ENCODE measurements at places on chromosomes 12 and 14.

DNA sequence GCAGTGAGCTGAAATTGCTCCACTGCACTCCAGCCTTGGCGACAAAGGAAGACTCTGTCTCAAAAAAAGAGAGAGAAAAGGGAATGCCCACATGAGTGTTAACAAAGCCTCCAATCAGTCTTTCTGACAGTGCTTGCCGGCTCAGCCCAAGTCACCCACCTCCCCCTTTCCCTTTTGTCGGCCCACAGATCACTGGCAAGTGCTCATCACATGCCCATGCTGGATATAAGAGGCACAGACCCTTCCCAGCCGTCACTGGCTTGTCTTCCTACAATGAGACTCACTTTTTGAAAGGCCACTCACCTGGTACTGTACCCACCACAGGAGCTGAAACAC lies 70.8 kb downstream of the CCDC88C start:
- DNase-seq, result no peak

DNA sequence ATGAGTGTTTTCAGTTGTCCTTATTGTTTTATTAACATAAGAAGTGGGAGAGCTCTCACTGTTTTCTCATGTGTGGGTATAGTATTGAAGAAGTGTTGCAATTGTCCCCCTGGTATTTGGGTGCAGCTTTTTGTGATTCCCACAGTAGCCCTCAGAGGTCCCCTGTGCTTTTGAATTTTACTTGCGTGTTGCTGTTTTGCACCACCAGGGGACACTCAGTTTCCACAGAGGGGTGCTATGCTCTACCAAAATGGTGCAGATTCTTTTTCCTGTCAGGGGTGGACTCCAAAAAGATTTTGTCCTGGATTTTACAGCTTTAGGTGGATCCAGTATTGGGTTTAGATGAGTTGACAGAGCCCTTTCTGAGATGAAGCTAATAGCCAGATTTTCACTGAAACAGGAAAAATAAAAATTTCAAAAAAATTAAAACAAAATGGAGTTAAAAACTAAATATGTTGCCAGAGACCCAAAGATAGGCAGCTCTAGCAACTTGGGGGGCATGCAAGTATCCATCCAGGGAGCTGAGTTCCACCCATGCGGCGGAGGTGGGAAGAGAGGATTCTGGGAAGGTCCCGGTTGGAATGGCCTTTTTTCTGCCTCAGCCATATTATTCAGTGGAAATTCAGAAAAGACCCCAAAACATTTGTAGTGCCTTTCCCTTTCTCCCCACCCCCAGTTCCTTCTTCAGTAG lies 50.2 kb downstream of the TTLL5 start:
- no peak for DNase-seq

GRCh38 chr12:12561371-12562015 lies 1.2 kb downstream of the DUSP16 start:
- no peak for DNase-seq

DNA sequence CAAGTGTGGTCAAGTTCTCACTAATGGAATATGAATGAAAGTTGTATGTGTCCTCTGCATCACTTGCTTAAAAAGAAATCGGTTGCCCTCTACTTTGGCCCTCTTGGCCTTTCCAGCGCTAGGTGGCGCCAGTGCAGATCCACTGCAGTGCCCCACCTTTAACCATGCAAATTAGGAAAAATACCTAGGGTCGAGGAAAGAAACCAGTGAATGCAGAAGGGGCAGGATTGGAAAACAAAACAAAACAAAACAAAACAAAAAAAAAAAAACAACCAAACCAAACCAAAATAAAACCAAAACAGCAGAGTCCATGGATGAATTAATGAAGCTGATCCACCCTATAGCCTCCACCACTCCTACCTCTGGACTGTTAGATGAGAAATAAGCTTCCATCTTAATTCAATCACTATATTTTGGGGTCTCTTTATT lies 12.9 kb upstream of the NEMF start:
- DNase-seq, result peak; percentile 73

- no peak for DNase-seq
Measured at GRCh38 chr12:127277882-127278281, 989.1 kb upstream of the TMEM132C start.

DNA sequence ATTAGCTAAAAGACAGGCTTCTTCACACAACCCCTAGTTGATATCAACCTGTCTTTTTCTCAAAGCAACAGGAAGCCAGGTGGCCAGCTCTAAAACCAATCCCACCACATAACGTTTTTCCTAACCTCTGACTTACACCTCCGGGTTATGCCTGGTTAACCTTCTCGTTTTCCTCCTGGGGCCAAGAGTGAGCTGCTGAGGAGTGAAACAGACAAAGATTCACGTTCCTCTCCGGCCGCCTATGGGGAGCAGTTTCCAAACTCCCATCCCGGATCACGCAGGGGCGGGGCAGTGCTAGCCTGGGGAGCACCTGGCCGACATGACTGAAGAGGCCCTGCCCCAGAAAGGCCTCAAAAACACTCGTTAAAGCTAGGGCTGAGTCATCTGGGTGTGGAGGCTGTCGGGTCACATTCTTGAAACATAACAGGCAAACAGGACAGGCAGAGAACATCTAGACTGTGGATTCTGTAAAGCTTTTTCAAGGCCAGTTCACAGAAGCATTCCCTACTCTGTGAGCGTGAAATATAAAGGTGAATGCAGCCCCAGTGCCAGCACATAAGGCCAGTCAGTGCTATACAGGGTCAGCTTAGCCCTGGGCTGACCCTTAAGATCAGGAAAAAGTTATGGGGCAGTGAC lies 25.9 kb upstream of the LGALS3 start:
- DNase-seq, result peak; percentile 69

DNA sequence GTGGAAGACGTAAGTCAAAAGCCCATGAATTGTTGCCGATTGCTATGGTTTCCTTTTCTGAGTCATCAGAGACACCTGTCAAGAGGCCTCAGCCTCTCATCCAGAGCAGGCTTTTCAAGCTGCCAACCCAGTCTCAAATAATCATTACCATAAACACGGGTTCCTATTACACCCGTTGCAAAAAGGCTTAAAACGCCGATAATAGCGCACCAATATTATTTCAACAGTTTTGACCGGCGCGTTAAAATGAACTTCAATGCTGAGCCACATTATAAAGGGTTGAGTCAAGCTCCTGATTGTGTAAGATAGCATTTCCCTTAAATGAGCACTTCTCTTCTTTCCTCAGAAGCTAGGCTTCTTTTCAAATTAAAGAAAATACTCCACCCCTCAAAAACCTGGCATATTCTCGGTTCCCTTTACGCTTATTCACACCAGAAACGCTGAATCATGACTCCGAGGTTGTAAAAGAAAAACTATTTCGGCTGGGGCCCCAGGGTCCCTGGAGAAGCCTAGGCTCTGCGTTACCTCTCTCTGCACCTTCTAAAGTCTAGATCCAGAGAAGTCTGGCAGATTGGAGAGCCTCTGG lies 1.4 kb downstream of the TMTC1 start:
- DNase-seq, result no peak

DNA sequence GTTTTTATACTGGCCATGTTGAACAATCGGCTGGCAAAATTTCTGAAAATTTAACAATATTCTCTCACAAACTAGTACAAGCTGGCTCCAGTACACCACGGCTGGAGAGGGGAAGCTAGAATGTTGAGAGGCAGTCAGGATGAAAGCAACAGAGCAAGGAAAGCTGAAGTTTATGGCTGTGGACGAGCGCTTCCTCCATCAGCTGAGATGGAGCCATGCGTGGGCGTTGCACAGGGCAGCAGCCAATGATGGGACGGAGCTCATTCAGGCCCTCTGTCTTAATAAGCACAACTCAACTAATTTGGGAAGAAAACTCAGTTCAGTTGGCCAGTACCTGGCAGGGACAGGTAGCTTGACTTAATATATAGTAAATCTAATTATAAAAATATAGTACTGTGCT lies 14.1 kb upstream of the DCP1B start:
- no peak for DNase-seq

GRCh38 chr14:44966601-44967336 lies 4.8 kb downstream of the TOGARAM1 start:
- no peak for DNase-seq

DNA sequence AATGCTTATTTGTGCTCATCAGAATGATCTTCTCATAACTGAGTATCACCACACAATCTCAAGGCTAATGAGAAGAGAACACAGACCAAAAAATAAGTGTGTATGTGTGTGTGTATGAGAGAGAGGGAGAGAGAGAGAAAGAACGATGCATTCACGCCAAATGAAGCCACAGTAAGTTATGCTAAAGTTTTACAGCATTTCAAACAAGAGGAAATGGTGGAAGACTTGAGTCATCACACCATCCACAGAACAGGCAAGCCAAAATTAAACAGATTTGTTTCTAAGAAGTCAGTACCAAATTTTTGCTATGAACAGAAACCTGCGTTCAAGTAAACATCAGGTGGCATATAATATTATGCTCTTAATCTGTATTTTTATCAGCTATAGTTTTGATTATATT lies 141.2 kb downstream of the MED13L start:
- no peak for DNase-seq

DNA sequence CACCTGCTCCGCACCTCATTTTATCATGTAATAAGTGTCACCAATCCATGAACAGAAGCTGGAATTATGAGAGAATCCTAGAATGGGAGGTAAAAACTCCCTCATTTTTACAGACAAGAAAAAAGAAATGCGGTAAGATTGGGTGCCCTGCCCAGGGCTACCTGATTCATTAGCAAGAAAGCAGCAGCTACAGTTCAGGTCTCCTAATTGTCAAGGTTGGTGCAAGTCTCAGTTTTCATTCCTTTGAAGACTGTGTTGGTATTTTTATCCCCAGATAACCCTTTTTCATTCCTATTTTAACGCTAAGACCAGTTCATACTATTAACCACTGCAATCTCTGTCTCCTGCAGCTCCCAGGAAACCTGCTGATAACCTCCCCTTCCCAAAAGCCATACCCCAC lies 6.9 kb downstream of the DUSP6 start:
- DNase-seq, result no peak

- DNase-seq, result no peak
Measured at GRCh38 chr12:78149459-78149858, 318.8 kb downstream of the NAV3 start.

GRCh38 chr12:19230896-19231295 lies 101.4 kb downstream of the PLEKHA5 start:
- no peak for DNase-seq

GRCh38 chr12:9331218-9331626 lies 123.0 kb upstream of the PZP start:
- DNase-seq, result peak; percentile 46

- no peak for DNase-seq
Measured at GRCh38 chr12:104752881-104753280, 205.2 kb downstream of the SLC41A2 start.

DNA sequence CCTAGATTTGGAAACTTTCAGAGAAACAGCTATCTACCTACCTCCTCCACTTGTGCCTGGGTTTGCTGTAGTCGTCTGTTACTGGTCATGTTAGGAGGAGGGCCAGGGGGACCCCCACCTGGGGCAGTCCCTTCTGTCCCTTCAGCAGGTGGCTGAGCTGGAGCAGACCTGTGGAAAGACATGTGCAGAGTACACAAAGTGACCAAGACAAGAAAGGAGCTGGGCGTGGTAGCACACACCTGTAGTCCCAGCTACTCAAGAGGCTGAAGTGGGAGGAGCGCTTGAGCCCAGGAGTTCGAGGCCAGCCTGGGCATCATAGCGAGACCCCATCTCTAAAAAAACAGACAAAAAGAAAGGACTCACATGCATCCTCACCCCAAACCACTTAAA lies 4.3 kb downstream of the VAMP1 start:
- DNase-seq, result no peak

GRCh38 chr12:100216337-100216736 lies 15.7 kb downstream of the ACTR6 start:
- DNase-seq, result no peak

- no peak for DNase-seq
Measured at GRCh38 chr14:90521084-90521929, 124.5 kb downstream of the CALM1 start.

Measured in SW 1271 (cell line).